ENCODE measurements at places on chromosomes 12 and 14.

DNA sequence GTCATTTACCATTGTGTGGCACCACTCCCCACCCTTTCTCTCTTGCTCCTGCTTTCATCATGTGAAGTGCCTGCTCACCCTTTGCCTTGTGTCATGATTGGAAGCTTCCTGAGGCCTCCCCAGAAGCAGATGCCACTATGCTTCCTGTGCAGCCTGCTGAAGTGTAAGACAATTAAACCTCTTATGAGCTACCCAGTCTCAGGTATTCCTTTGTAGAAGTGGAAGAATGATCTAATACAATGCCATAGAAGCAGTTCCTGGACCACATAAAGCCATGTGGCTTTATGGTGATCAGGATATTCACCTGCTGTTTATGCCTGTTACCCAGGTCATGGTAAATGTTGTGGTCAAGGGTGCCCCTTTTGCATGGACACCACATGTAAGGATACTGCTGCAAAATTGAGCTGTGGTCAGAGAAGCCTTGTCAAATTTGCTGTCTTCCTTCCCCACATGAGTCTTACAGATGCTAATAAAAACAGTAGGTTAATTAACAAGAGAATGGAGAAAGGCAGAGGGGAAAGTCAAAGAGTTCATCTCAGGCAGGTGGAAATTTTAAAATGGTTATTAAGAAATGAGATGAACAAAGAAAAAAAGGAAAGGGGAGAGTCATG, 112.8 kb upstream of the IFNG-AS1 start:
- DNase-seq: no peak

- DNase-seq: no peak
These were observed 27.9 kb downstream of the ACTN1 start for GRCh38 chr14:68951035-68951797.

- DNase-seq: no peak
These were observed 57.2 kb downstream of the MVK start for GRCh38 chr12:109630815-109631214.

DNA sequence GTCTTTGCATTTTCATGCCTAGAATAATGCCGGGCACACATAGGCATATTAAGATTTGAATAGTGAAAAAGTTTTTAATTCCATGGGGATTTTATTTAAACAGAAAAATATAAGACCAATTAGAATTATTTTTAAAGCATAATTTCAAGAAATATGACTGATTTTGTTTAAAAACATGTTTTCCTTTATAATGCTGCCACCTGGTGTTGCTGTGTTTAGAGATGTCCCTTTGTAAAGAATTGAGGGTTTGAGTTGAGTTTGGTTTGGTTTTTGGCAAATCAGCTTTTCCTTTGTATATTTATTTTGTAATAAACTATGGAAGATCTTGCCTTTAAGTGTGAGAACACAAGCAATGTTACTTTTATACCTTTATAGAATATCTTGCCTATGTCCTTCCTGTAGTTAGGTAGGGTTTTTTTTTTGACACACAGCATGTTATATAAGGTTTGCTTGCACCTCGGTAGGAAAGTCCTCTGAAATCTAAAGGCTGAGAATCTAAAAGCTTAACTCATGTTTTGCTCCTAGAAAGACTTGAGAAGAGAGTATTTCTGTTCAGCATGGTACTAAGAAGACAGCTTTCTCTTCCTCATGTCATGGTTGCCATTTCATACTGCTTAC, 31.4 kb upstream of the SNAPC1 start:
- peak; percentile 67 for DNase-seq

- DNase-seq: no peak
These were observed 75.9 kb downstream of the DUSP16 start for GRCh38 chr12:12486661-12487240.

GRCh38 chr12:31035967-31036665, 37.5 kb upstream of the DDX11 start:
- DNase-seq: no peak

DNA sequence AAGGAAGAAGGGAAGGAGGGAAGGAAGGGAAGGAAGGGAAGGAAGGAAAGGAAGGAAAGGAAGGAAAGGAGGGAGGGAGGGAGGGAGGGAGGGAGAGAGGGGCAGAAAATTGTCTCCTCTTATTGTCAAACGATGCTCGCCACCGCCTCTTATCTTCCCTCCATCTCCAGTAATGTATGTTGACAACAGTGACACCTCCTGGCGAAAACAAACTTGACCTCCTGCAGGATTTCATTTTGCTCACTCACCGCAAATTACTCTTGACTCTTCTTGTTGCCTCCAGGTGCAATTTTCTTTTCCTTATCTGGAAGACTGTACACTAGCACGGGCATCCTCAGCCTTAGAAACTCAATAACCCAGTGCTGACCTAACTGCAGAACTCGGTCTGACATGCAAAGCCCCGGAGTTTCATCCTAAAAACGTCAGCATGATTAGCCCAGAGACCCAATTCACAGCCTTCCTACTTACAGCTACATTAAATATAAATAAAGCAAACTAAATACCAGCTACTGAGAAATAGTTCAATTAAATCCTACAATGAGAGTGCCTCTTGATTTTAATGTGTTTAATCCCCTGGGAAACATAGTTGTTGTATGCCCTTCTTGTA, 512.4 kb upstream of the TMPO start:
- peak; percentile 74 for DNase-seq

GRCh38 chr12:131454418-131455217, 256.3 kb upstream of the SFSWAP start:
- DNase-seq: peak; percentile 89

DNA sequence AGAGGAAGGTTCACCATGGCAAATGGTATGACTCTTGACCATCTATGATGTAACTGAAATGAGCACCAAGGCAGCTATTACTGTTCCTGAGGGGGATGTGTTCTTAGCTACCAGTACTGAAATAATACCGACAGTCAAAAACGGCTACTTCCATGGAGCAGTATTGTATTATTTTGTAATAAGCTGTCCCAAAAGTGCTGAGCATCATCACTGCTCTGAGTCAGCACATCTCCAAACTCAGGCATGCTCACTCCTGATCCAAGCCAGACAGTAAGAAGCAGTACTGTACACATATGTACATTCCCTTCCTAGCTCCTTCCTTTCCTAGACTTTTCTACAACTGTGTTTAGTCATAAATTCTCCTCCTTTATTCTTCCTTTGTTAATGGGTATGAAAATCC, 8.6 kb downstream of the VTI1B start:
- no peak for DNase-seq

DNA sequence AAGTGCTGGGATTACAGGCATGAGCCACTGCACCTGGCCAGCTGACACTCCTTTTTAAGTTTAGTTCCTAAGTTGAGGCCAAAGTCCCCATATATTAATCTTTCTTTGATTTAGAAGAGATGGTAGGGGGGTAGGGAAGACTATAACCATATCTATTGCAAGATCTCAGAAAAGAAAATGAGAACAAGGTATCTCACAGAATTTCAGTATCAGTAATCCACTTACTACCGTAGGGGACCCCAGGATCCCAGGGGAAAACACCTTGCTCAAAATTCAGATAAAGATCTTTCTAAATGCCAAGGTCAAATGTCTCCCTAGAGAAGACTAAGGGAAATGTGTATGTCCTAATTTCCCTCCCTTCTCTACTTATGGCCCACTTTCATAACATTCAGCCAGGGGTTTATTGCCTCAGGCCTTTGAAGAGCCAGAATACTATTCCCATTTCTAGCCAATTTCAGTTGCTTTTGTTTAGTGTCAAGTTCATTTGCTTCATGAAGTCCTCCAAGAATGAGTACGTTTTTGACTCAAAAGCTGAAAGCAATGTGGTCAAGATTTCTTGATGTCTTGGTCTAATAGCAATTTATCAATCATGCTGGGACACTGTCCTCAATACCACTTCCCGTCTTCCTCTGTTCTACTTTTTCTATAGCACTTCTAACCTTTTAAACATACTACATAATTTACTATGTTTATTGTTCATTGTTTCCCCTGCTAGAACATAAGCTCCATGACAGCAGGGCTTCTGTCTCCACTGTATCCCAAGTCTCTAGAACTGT, 86.3 kb downstream of the DCAF5 start:
- DNase-seq: no peak

DNA sequence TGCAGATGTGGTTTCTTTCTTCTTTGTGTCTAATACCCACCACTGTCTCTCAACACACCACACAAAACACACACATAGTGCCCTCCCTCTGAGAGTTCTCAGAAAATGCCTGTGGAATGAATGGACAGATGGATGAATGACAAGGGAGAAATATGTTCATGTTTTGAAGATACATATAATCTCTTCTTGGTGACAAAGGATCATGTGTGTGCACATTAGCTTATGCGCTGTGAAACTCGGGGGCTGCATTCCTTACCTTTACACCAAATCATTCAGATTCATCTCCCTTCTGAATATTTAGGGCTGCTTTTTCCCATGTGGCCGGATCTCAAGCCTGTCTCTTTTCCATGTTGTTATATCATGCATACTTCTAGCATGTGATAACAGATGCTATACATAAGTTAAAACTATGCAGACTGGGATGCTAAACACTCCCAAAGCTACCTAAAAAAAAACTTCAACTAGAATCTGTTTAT, 111.4 kb downstream of the EPS8 start:
- no peak for DNase-seq

- no peak for DNase-seq
These were observed 81.8 kb downstream of the TSPAN9 start for GRCh38 chr12:3158851-3159465.

- peak; percentile 53 for DNase-seq
These were observed 12.0 kb downstream of the MGP start for GRCh38 chr12:14873440-14874185.

GRCh38 chr12:76337583-76337982, 10.6 kb downstream of the BBS10 start:
- no peak for DNase-seq

DNA sequence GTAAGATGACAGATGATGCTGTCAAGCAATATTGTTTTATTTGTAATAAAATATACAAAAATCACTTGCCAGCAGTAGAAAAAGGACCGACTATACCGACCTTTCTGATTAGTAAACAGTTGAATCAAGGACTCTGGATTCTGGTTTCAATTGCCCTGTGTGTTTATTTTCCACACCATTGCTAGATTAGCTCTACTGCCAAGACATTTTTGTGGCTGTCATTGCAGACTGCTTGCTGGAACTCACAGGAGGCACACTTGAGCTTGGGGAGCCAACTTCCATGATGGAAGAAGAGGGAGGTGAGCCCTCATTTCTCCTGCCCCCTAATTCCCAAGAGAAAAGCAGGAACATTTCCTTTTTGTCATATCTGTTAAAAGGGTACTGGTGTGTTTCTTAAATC, 51.3 kb downstream of the MAPKAPK5 start:
- no peak for DNase-seq

- DNase-seq: peak; percentile 4
These were observed 175.5 kb downstream of the PTPRO start for GRCh38 chr12:15497671-15498292.

GRCh38 chr14:60233251-60233650, 15.8 kb upstream of the PPM1A start:
- no peak for DNase-seq

GRCh38 chr12:47317175-47317915, 237.6 kb upstream of the AMIGO2 start:
- no peak for DNase-seq

GRCh38 chr14:92600318-92601053, 86.9 kb downstream of the RIN3 start:
- peak; percentile 40 for DNase-seq

GRCh38 chr12:104466709-104467345, 10.1 kb downstream of the CHST11 start:
- DNase-seq: no peak

- DNase-seq: no peak
These were observed 409.3 kb downstream of the PRKD1 start for GRCh38 chr14:29518335-29518734.
